ENCODE measurements at places on chromosomes 2 and 18.

- DNase-seq: no peak
These were observed 397.5 kb downstream of the FIGN start for GRCh38 chr2:163338270-163338669.

DNA sequence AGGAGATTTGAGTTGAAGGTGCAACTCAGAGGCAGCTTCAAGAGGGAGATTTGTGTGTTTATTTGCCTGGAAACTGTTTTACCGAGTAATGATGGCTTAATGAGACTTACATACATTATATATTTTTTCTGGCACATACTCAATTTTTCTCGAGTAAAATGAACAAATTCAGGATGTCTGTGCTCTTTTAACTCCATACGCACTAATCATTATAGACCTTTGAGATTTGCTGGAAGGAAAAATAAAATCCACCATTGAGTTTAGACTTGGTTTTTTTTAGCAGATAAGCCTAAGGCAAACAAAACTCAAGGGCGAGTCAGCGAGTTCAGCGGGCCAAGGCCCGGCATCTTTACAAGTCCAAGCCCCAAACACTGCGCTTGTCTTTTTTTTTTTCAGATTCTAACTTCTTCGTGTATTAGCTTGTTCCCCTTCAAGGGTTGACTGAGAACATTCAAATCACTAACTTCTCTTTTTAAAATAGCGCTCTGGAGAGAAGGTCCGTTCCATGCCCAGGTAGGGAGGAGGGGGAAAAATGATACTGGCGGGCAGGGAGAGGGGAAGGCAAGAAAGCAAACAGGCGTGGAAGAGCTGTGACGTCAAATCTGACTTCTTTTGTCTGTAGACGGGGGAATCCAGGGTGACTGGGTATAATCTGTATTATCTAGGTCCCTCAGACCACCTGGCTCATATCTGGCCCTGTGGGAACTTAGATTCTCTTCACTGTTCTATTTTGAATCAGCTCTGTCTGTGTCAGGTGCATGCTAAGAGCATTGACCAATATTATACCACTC, 72.7 kb upstream of the MAP3K20 start:
- no peak for DNase-seq

- DNase-seq: no peak
These were observed 158.3 kb upstream of the NDUFV2 start for GRCh38 chr18:8943900-8944870.

GRCh38 chr18:27214831-27215230, 29.7 kb upstream of the CHST9 start:
- DNase-seq: no peak

- no peak for DNase-seq
These were observed 58.7 kb upstream of the ACVR1 start for GRCh38 chr2:157934684-157935377.

DNA sequence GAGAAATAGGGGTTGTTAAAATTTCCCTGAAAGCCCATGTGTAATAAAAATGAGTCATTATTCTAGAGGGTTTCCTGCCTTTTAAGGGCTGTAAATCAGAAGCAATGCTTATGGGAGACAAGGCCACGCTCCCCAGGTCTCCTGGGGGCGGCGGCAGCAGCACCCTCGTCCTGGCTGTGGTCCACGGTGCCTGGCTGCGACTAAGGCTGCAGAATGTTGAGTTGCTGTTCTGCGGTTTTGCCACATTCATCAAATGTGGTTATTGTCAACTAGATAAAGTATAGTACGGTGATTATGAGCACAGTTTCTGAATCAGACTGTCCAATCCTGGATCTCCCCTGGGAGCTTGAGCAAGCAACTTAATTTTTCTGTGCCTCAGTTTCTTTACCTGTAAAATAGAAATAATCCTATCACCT, 11.9 kb upstream of the AGFG1 start:
- peak; percentile 40 for DNase-seq

- DNase-seq: no peak
These were observed 94.4 kb upstream of the GPC1 start for GRCh38 chr2:240341064-240341463.

DNA sequence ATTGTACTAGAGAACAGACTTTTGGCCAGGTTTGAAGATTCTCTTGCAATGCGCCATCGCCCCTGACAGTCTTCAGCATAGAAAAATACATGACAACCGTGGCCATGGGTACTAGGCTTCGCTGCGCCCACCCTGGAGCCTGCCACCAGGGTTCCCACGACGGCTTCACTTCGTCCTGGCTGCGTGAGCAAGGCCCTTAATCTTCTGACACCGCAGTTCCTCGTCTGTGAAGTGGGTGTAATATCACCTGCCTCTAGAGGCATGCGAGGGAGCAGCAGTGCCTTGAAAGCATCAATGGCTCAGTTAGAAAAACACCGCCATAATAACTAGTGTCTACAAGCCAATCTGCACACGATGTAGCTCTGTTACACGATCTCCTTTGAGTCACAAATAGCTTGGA, 175.2 kb upstream of the HS6ST1 start:
- DNase-seq: no peak

DNA sequence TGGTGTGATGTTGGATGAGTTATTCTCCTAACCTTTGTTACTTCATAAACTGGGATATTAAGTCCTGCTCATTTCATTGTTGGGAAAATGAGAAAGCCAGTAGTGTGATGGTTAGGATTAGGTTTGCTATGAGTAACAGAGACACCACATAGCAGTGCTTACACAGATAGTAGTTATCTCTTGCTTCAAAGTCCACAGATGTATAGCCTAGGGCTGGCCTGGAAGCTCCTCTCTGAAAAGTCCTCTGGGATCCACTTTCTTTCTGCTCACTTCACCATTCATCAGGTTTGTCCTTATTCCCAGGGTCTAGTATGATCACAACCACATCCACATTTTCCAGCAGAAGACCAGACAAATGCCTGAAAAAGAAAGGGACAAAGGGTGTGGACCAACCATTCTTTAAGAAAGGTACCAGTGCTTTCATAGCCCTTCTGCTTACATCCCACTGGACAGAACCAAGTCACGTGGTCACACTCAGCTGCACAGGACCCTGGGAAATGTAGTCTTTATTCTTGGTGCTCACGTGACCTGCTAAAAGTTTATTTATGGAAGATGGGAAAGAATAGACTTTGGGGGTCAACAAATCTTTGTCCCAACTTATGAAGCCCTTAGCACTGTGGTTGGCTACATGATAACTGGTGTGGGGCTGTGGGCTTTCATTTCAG, 108.9 kb downstream of the INSIG2 start:
- DNase-seq: no peak

GRCh38 chr18:59961070-59961469, 61.3 kb downstream of the PMAIP1 start:
- DNase-seq: no peak

DNA sequence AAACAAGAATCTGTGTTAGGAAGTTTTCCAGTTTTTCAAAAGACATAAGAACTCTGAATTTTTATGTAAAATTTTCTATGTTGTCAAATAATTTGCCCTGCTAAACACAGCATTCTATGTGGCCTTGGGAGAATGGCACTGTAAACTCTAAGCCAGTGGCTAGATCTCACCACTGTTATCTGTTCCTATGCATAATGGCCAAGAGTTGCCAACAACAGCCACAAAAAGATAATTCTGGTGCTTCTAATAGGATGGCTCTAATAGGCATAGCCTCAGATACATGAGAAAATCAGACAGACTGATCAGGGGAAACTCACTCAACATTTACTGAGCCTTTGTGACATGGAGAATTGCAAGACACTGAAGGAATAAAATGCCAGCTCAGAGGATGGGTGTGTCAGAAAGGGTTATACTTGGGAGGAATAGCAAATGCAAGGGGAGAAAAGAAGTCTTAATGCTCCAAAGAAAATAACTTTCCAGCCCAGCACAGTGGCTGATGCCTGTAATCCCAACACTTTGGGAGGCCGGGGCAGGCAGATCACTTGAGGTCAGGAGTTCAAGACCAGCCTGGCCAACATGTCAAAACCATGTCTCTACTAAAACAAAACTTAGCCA, 63.7 kb downstream of the COBLL1 start:
- no peak for DNase-seq

- DNase-seq: no peak
These were observed 28.5 kb upstream of the PPP3R1 start for GRCh38 chr2:68280796-68281195.

DNA sequence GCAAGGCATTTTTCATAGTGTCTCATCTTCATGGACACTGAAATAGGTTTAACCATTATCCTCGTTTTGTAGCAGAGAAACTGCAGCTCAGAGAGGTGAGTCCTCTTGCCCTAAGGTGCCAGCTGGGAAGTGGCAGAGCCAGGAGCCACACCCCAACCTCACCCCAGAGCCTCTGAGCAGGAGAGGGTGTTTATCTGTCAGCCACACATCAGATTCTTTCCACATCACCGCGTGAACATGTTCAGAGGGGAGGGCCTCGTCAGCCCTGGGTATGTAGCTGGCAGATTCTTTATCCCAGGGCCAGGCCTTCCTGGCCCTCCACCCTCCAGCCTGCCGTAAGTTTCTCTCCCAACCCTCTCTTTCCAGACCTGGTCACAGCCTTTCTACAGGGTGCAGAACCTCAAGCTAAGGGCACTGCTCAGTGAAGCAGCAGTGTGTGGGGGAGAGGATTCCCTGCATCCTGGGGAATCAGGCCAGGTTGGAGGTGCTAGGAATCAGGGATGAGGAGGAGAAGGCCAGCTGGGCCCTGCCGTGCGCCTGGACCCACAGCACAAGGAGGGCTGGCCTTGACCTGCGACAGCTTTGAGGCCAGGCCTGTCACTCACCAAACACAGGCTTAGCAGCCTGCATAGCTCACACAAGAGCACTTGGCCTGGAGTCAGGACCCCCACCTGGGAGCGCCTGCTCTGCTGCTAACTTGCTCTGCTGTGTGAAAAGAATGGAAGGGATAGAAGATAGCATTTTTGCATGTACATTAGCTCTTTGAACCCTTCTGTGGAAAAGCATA, 111.3 kb upstream of the MCFD2 start:
- no peak for DNase-seq

DNA sequence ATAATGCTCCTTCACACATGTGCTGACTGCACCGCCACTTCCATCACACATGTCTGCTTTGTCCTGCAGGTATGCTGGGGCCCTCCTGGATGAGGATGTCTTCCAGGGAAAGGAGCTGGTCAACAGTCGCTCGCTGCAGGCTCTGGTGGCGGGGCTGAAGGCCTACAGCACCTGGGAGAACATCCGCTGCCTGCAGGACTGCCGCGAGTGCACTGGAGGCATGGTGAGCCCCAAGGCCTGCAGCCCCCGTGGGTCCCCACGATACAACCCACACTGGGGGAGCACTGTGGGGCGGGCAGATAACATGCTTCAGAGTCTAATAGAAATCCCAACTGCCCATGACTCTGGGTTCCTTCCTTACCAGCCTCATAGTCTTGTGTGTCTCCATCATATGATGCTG, 187.3 kb upstream of the BCL2L11 start:
- no peak for DNase-seq

- DNase-seq: no peak
These were observed 525.0 kb upstream of the TCF4 start for GRCh38 chr18:56112984-56113383.

GRCh38 chr2:73716543-73717250, 20.4 kb downstream of the TPRKB start:
- DNase-seq: no peak

DNA sequence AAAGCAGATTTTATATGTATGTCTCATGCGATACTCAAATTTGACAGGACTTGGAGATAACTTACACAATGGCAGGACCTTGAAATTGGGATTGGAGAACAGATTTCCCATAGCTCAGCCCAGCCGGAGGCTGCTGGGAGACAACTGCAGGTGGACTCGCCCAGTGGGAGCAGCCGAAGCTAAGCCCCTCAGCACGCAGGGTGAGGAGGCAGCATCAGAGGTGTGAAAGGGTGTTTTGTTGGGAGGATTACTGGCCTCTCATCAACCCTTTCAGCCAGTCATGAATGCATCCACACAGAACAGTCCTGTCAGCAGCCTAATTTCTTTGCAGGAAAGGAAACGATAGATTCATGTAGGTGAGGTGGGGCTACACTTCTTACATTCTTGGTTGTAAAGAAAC, 110.4 kb upstream of the DYNAP start:
- DNase-seq: no peak
